Dermis microvascular lymphatic vessel endothelial cell (primary cell): ENCODE measurements at places on chromosomes 4 and X.

GRCh38 chr4:110020139-110020538, 107.5 kb downstream of the EGF start:
- DNase-seq, result no peak

- no peak for DNase-seq
These were observed 51.5 kb upstream of the ETNPPL start for GRCh38 chr4:108814326-108814725.

DNA sequence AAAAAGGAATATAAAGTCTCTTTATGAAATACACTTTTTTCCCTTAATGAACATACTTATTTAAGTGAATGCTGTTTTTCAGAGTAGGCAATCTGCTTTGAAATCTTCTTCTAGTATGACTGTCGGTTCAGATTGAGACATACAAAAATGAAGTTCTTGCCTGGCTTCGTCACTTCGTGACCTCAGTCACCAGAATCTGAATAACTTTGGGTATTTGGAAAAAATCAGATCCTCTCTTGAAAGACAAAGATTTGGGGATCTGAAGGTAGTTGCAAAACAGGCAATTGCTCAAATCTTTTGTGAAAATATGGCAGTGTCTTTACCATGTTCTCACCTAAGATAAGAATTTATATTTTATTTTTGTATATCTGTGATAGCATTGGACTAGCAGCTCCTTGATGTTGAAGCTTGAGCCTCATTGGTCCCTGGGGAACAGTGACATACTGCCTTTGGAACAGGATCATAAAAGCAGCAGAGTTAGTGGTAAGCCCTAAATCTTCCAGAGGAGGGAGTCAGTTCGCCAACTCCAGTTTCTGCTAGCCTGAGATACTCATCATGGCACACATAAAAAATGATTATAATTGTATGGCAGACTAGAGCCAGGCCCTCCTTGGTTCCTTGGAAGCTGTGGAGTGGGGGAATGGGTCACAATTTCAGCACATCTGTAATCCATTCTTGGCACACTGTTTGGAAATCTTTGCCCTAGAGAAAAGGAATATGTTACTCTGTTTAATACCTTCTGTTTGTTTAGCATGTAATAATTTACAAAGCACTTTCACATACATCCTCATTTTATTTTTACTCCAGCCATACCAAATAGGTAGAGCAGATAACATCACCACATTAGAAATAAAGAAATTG, 5.0 kb downstream of the ARFIP1 start:
- peak; percentile 9 for DNase-seq

GRCh38 chr4:125590158-125590557, 275.4 kb downstream of the FAT4 start:
- no peak for DNase-seq

- no peak for DNase-seq
These were observed 24.4 kb upstream of the FAM47B start for GRCh38 chrX:34918091-34918736.

- DNase-seq, result no peak
These were observed 20.5 kb upstream of the BEND4 start for GRCh38 chr4:42172921-42173320.

GRCh38 chrX:131577413-131577812, 33.5 kb downstream of the OR13H1 start:
- DNase-seq, result no peak

GRCh38 chr4:84167564-84167963, 331.5 kb downstream of the NKX6-1 start:
- no peak for DNase-seq

DNA sequence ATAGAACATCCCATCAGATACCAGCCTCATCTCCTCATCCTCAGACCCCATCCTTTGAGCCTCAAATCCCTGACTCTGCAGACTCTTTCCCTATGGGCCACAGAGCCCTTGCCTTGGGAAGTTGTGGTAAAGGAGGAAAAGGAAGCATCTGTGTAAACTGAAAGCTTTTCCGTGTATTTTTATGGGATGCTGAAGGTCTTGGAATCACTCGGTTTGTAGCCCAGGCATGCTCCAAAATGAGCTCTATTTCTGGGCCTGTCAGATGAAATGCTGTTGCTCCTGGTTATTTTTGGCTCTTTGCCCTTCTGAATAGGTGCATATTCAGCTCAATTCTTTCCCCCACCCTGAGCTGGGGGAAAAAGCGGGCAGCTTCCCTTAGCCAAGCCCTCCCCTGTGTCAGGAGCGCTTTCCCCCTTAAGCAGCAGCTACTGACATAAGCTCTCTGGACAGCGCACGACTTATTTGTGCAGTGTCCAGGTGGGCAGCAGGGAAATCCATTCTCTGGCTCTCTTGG, 5.0 kb upstream of the SEL1L3 start:
- peak; percentile 84 for DNase-seq

- no peak for DNase-seq
These were observed 23.2 kb downstream of the NKX1-1 start for GRCh38 chr4:1382776-1383727.

GRCh38 chr4:128728190-128728589, 81.3 kb upstream of the JADE1 start:
- no peak for DNase-seq

DNA sequence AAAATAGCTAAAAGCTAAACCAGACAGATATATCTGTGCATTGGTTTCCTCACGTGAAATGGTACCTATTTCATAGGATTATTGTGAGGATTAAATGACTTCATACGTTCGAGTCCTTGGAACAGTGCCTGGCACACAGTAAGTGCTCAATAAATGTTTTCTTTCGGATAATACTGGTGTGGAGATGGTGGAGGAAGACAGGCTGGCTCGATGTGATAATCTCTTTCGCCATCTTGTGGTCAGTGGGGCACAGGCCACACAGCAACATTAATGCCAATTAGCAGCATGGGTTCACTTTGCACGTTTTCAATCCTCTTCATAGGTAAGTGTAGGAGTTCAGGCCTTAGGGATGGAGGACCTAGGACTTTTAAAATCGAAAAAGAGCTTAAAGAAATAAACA, 9.3 kb downstream of the PAGE4 start:
- DNase-seq, result peak; percentile 15
